GM23248 (cell line): ENCODE measurements at places on chromosomes 3 and 15. TPM values are rescaled to one million over a fixed set of nuclear protein-coding genes. Genes with fewer than 3 reads are reported as not detected.

The RPP14 gene
- total RNA-seq: 14.9 and 15.7 TPM in 2 replicates

GRCh38 chr3:171267104-171267503, 193.1 kb downstream of the TNIK start:
- no peak for DNase-seq
- no peak overlapping the region for H3K27ac ChIP-seq
- no peak overlapping the region for H3K4me3 ChIP-seq
- no peaks in the 10 kb centered on the region for H3K36me3 ChIP-seq

DNA sequence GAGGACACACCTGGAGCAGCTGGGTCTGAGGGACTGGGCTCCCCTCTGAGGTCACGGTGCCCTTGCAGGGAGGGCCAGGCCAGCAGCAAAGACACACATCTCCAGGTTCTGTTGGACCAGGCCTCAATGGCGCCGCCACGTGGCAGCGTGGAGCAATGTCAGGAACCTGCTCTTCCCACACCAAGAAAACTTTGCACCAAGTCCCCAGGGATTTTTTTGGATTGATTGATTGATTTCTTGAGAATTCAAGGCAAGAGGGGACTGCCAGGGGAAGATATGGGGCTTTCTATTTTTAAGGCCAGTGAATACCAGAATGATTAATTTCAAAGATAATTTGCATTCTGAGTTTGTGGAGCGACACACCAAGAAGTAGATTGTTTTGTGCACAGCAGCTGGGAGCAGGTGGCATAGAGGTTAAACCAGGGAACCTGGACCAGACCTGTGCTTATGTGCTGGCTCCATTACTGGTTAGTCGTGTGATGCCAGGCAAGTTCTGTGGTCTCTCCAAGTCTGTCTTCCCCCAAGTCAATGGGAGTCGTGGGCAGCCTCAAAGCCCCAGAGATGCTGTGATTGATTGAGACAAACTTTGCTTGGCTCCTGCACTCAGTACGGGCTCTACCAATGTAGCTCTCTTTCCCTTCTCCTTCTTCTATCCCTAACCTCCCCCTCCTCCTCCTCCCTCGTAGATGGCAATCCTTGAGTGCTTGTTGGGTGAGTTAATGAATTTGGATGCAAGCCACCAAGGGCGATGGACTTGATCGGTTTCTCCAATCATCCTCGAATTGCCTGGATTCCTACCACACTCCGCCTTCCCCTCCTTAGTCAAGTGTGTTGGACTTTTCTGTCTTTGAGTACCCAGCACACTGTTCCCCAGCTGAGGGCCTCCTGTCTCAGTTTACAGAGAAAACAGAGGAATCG, 96.2 kb upstream of the TRPM1 start:
- no peaks in the 10 kb centered on the region for H3K36me3 ChIP-seq
- H3K27ac ChIP-seq: no peak overlapping the region
- peak; percentile 32 for DNase-seq
- no peak overlapping the region for H3K4me3 ChIP-seq
- H3K27me3 ChIP-seq: 0 out of 2 replicates have a peak, but pooled peaks cover 3% of the 10 kb centered on the region

GRCh38 chr3:129305592-129306091, 27.0 kb downstream of the HMCES start:
- no peaks in the 10 kb centered on the region for H3K27me3 ChIP-seq
- H3K4me3 ChIP-seq: peak overlapping the region; percentile 46
- DNase-seq: peak; percentile 77
- peaks cover 4% of the 10 kb centered on the region; the same call in 1 of the 2 replicates for H3K36me3 ChIP-seq
- peak overlapping the region; percentile 38 for H3K27ac ChIP-seq

The NLGN1 gene
- 20.1 and 23.8 TPM in 2 replicates for total RNA-seq

DNA sequence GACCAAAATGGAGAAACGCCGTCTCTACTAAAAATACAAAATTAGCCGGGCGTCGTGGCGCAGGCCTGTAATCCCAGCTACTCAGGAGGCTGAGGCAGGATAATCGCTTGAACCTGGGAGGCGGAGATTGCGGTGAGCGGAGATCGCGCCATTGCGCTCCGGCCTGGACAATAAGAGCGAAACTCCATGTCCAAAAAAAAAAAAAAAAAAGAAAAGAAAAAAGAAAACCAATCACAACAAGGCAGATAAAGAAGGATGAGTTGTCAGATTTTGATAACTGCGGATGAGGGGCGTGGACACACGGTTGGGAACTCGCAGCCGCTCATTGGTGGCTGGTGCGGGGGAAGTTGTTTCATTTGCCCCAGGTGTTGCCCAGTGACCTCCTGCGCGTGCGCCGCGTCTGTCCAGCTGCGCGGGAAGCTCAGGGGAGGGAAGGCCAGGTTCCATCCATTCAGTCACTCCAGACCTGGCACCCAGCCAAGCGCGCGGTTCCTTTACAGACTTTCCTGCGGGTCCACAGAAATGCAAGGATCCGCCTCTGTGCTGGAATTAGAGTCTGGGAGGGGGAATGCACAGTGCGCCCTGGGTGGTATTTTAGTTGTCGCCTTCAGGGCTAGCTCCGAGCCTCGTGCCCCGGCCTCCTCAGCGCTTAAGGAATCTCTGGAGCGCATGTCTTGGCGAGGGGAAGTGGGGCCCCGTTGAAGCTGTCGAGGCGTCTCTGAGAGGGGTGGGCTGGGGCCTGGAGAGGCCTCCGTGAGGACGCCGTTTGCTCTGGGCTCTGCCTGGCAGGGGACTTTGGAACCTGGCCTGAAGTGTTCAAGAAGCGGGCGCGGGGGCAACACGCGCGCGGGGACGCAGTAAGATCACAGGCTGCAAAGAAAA, 708 bp upstream of the GCHFR start:
- peak overlapping the region; percentile 70 for H3K4me3 ChIP-seq
- no peaks in the 10 kb centered on the region for H3K36me3 ChIP-seq
- DNase-seq: peak; percentile 56

- no peaks in the 10 kb centered on the region for H3K36me3 ChIP-seq
- DNase-seq: peak; percentile 80
- H3K4me1 ChIP-seq: peaks cover 13% of the 10 kb centered on the region
- H3K27ac ChIP-seq: peak overlapping the region; percentile 38
These were observed 251.1 kb downstream of the ULK4 start for GRCh38 chr3:41710646-41711388.

DNA sequence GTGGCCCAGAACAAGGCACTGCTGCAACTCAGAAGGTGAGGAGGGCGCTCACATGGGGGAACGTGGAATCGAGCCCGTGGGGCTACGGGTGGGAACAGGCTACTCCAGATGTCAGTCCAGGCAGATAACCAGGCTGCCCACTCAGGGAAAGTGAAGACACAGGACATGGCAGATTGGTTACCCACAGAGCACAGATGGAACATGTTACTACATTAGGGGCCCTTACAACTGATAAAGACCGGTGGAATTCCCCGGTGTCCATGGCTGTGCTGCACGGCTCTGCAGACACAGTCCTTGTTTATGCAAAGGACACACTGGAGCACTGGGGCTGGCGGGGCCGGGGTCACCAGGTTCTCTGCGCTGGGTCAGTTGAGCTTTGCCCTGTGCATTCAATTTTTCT, 36.9 kb downstream of the PCSK6 start:
- no peaks in the 10 kb centered on the region for H3K36me3 ChIP-seq
- H3K4me3 ChIP-seq: no peak overlapping the region
- H3K27me3 ChIP-seq: no peaks in the 10 kb centered on the region
- DNase-seq: no peak
- peaks cover 14% of the 10 kb centered on the region for H3K4me1 ChIP-seq
- H3K27ac ChIP-seq: no peak overlapping the region

The EPHA3 gene
- under 0.01 TPM in 1 of 2 replicates, not detected in the other for total RNA-seq

GRCh38 chr15:98909968-98910885, 97.4 kb downstream of the PGPEP1L start:
- DNase-seq: no peak
- H3K27me3 ChIP-seq: no peaks in the 10 kb centered on the region
- no peak overlapping the region for H3K27ac ChIP-seq
- H3K36me3 ChIP-seq: peaks cover 44% of the 10 kb centered on the region
- H3K4me1 ChIP-seq: peaks cover 34% of the 10 kb centered on the region
- no peak overlapping the region for H3K4me3 ChIP-seq

- no peak overlapping the region for H3K27ac ChIP-seq
- no peaks in the 10 kb centered on the region for H3K4me1 ChIP-seq
- no peaks in the 10 kb centered on the region for H3K36me3 ChIP-seq
- H3K4me3 ChIP-seq: no peak overlapping the region
These were observed 437.8 kb upstream of the BCHE start for GRCh38 chr3:166275024-166275390.

GRCh38 chr3:37519661-37520060, 342.0 kb upstream of the CTDSPL start:
- no peak for DNase-seq
- no peaks in the 10 kb centered on the region for H3K36me3 ChIP-seq
- H3K4me1 ChIP-seq: no peaks in the 10 kb centered on the region
- H3K4me3 ChIP-seq: no peak overlapping the region
- peaks cover 6% of the 10 kb centered on the region; the same call in 1 of the 2 replicates for H3K27me3 ChIP-seq
- no peak overlapping the region for H3K27ac ChIP-seq

- H3K4me1 ChIP-seq: no peaks in the 10 kb centered on the region
- no peak overlapping the region for H3K27ac ChIP-seq
- H3K36me3 ChIP-seq: no peaks in the 10 kb centered on the region
- DNase-seq: no peak
These were observed 9.1 kb downstream of the ACTC1 start for GRCh38 chr15:34786206-34786605.

The MCF2L2 gene
- total RNA-seq: not detected in 2 replicates

DNA sequence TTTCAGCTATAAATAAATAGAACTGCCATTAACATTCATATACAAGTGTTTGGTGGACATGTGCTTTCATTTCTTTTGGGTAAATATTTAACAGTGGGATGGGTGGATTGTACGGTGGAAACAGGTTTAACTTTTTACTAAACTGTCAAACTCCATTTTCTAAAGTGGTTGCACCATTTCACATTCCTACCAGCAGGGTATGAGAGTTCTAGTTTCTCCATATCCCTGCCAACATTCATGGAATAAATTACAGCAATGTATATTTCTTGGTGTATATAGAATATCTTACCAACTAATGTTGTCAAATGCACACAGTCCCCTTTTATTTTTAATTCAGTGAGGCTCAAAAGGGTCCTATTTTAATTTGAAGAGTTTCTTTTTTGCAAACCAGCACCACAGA, 71.3 kb upstream of the CTXND1 start:
- H3K4me3 ChIP-seq: no peak overlapping the region
- H3K36me3 ChIP-seq: no peaks in the 10 kb centered on the region
- no peak overlapping the region for H3K27ac ChIP-seq
